ENCODE measurements at places on chromosomes 5 and 9.

GRCh38 chr5:112757468-112758208 lies 20.0 kb downstream of the APC start:
- peak; percentile 57 for DNase-seq

DNA sequence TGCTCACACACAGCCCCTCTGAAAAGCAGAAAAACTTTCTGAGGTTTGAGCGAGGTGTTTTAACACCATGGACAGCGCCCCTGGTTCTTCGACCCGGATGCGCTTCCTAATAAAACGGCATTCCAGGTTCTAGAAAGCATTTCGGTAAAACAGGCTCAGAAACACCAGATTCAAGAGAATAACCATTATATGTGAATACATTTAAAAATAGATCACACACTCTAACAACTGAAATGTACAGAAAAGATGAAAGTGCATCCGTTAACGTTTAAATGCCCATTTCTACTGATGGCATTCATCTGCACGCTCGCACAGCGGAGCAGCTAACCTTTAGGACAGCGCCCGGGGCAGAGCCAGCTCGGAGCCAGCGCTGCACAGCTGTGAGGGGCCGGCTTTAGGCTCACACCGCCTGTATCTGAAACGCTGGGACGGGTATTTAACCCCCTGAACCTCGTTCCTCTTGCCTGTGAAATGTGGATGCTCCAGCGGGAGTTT lies 26.3 kb upstream of the TENT4A start:
- DNase-seq = peak; percentile 45

GRCh38 chr9:91949946-91950664 lies at the start of gene ROR2:
TSS of gene ROR2 (minus strand) at chr9:91950228.
- peak; percentile 81 for DNase-seq

- no peak for DNase-seq
These were observed 42.1 kb upstream of the RAPGEF6 start for GRCh38 chr5:131677115-131677514.

GRCh38 chr5:149800633-149801032 lies 70.5 kb downstream of the PPARGC1B start:
- no peak for DNase-seq

- no peak for DNase-seq
These were observed 109.3 kb upstream of the CPEB4 start for GRCh38 chr5:173778784-173779304.

- no peak for DNase-seq
These were observed 404.8 kb downstream of the MAN2A1 start for GRCh38 chr5:110094548-110094947.

DNA sequence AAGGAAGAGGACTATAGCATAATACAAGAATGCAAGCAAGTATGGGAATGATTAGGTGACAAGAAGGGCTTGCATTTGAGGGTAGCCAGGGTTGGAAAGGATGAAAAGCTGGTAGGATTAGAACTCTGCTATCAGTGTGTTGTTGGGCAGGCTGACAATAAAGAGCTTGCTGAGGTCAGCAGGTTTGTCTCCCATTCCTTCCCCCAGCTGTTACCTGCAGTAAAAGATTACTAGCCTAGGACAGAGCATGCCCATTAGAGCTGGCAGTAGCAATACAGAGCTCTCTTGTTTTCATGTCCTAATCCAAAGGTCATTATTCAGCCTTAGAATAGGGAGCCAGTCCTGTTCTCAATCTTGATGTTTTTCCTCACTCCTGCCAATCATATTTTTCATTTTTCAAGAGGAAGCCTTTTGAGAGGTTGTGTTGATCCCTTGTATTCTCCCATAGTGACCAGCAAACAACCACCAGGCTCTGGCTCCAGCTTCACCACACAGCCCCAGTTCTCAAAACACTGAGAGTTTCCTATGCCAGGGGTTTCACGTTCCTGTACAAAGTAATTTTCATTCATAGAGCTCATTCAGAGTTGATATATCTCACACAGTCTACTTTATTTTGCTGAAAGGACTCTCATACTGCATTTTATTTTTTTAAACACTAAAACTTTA lies 71.7 kb downstream of the OR2K2 start:
- no peak for DNase-seq

DNA sequence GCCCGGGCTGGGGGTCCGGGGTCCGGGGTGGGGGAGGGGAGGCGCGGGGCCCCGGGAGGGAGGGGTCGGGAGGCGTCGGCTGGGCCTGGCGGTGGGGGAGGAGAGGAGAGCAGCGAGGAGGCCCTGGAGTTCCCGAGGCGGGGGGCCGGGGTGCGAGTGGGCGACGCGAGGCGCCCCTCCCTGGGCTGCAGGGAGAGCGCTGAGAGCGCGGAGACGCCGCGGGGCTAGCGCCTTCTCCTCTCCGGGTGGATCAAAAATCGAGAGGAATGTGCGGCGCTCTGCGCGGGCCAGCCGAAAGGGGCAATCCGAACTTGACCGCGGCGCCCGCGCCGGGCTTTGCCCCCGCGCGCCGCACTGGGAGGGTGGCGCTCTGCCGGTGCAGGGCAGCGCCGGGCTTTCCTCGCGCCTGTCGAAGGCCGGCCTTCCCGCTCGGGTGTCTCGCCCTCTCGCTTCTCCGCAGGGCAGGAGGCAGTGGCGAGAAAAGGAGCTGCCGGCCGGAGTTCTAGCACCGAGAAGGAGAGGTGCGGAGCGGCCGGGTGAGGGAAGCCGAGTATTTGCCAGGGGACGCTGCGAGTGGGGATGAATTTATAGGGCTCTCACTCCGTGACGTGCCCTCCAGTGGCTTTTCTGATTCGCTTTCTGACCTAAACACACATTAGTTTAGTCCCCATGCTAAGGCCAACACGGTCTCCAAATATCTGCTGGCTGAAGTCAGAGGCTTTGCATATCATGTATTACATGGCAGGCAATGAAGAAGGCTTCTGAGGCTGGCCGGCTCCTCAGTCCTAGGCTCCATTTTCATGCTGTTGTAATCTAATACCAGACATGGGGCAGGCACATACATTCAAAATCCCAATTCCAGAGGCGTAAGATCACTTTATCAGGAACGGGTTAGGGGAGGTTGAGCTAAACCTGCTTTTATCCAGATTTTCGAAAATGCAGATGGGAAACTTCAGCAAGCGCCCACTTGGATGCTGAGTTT lies 503 bp upstream of the GDNF start:
- peak; percentile 84 for DNase-seq

DNA sequence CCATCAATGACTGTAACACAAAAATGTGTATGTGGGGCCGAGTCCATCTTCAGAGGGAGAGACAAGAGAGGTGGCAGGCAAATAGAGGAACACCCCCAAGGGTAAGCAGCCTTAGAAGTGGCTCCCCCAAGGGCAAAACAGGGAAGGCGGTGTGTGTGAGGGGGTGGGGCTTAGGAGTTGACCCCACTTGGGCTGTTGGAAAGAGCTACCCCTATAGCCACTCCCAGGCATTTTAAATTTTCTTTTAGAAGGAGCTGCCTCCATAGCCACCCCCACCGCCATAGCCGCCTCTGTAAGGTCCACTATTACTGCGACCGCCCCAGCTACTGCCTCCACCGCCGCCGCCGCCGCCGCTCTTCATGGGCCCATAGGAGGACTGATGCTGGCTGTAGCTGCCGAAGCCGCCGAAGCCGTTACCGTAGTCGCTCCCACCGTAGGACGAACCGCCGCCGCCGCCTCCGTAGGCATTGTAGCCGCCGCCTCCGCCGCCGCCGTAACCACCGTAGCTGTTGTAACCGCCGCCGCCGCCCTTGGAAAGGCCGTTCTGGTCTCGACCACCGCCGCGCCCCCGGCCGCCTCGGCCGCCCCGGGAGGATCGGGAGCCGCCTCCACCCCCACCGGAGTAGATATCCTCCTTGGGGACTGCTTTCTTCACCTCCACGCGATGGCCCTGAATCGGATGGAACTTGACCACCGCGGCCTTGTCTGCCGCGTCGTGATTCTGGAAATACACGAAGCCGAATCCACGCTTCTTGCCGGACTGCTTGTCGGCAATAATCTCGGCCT lies 1.1 kb downstream of the HNRNPA0 start:
- DNase-seq = peak; percentile 38

DNA sequence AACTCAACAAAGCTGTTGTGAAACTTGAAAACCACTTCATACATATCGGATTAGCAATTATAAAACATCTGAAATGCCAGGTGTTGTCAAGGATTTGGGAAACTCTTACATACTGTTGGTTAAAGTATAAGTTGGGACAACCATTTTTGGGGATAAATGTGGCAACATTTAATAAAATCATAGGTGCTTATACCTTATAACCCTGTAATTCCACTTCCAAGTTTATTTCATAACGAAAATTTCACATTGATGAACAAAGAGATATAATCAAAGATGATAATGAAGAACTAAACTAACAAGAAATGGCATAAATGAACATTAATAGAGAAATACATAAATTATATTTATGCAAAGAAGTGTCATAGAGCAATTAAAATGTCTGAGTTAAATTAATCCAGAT lies 54.3 kb downstream of the ANKRD55 start:
- DNase-seq = no peak

- no peak for DNase-seq
These were observed 499.8 kb downstream of the RASEF start for GRCh38 chr9:82563094-82563493.

DNA sequence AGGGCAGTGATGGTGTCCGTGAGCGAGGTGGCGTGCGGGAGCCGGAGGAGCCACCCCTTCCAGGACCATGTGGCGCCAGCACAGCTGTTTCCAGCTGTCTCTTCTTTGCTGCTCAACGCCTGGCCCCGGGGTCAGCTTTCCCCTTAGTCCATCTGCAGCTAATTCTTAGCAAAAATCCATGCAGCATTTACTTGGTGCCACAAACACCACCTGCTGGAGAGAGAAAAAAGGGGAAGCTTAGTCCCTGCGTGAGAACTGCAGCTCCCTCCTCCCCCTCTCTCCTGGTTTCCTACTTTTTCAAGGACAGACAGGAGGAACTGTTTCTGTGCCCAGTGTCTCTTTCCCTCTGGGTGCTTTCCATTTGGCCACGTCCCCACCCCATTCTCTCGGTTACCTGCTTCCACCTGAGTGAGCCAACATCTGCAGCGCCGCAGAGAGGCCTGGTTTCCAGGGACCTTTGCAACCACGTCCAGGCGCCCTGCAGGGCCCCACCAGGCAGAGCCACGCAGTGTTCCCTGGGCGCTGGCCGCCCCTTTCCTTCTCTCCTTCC lies 3.4 kb downstream of the SLC6A19 start:
- DNase-seq = peak; percentile 11

- no peak for DNase-seq
These were observed 355.4 kb upstream of the WWC1 start for GRCh38 chr5:167936022-167936421.

- peak; percentile 9 for DNase-seq
These were observed 35.7 kb downstream of the SLC6A3 start for GRCh38 chr5:1409381-1410110.

All from fibroblast of skin of right biceps (primary cell).